Mammary microvascular endothelial cell (primary cell): ENCODE measurements at places on chromosomes 16 and 17. TPM values are rescaled to one million over a fixed set of nuclear protein-coding genes. Genes with fewer than 3 reads are reported as not detected.

Gene ANKRD40CL
- not detected in 2 replicates for total RNA-seq

Gene HEATR9
- not detected in 2 replicates for total RNA-seq

Gene ARHGDIG
- 0.20 and 2.0 TPM in 2 replicates for total RNA-seq

Gene SCN4A
- 0.34 TPM in 1 of 2 replicates, not detected in the other for total RNA-seq

Gene PDILT
- not detected in 2 replicates for total RNA-seq

Gene PRAC1
- not detected in 2 replicates for total RNA-seq

Gene NPIPB13
- 0.10 and 0.27 TPM in 2 replicates for total RNA-seq

Gene KRT25
- not detected in 2 replicates for total RNA-seq

Gene CCL16
- not detected in 2 replicates for total RNA-seq

Gene CES4A
- total RNA-seq, result 0.33 TPM in 1 of 2 replicates, not detected in the other

Gene SCGB1C2
- total RNA-seq, result not detected in 2 replicates

Gene SLC47A1
- 1.6 and 2.2 TPM in 2 replicates for total RNA-seq

Gene TPPP3
- 0.20 TPM in 1 of 2 replicates, not detected in the other for total RNA-seq

Gene TEX19
- total RNA-seq, result not detected in 2 replicates

Gene OR1A1
- total RNA-seq, result not detected in 2 replicates

Gene AATK
- 2.1 and 2.3 TPM in 2 replicates for total RNA-seq

Gene PTGES3L
- not detected in 2 replicates for total RNA-seq
